ENCODE measurements at places on chromosomes 2 and 18. TPM values are rescaled to one million over a fixed set of nuclear protein-coding genes. Genes with fewer than 3 reads are reported as not detected.

Gene MARCO
- 4.8 TPM for total RNA-seq

Gene ERFE
- total RNA-seq: 1.8 TPM

Gene NEU4
- 0.49 TPM for total RNA-seq

DNA sequence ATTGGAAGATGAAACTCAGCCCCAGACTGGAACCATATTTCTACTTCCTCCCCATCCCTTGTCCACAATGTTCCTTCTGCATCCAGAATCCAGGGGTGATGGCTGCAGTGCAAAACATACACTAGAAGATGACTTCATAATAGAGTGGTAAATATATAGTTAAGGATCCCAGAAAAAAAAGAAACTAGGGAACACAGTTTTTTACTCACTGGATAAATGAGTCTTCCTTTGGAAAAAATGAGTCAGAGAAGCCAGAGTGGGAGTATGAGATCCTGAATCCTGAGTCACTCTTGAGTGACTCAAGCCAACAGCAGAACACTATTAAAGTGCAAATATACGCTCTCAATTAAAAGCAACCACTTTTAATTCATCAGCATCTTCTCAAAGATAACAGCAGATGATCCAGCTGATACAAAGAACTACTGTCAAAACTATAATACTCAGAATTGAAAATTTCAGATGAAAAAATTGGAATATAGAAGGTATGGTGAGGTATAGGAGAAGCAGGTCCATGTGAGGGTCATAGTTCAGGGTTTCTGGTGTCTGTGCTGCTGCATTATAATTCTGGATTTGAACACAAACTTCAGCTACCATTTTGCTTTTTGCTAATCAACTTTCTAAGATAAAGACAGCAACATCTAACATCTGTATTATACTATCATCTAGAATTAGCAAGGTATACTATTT, 987.2 kb upstream of the CDH2 start:
- no peak for DNase-seq

Gene IL1B
- total RNA-seq: 3.5 TPM

GRCh38 chr2:38214209-38214717, 138.3 kb upstream of the CYP1B1 start:
- DNase-seq: no peak

DNA sequence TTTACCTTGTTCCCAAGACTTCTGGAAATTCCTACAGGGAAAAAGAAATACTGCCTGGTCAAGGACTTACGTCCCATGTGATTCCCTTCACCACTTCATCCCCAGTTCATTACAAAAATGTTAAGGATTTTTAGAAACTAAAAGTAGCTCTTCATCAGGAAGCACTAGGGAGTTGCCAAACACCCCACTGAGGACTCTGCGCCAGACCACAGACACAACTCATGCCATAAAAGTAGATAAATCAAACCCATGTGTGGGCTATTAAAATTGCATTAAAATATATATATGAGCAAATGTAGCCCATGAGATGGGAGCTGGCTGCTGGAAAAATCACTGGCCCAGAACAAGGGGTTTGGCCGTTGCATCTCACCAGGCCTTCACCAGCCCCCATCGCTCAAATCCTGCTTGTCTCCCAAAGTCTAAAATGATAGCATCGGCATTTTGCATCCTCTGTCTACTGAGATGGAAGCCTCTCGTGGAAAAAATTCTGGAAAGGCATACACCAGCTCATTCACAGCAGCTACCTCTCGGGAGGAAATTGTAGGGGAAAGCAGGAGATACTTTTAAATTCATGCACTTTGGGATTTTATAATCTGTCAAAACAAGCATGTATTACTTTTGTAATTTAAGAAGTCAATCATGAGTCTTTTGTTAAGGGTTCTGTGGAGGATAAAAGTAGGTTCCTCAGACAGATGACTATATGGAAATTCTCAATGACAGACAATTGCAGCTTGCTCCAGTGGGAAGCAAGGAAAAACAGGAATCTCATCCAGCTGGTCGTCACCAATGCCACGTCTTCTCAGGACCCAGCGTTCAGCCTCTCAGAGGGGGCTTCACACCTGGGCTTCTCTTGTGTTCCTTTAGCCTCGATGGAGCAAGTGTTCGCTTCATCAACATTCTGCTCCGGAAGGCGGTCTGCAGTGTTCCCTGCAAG, 113.9 kb downstream of the MREG start:
- DNase-seq: no peak

Gene PLEK
- total RNA-seq: 3.7 TPM

Gene IL1R1
- 93.3 TPM for total RNA-seq

DNA sequence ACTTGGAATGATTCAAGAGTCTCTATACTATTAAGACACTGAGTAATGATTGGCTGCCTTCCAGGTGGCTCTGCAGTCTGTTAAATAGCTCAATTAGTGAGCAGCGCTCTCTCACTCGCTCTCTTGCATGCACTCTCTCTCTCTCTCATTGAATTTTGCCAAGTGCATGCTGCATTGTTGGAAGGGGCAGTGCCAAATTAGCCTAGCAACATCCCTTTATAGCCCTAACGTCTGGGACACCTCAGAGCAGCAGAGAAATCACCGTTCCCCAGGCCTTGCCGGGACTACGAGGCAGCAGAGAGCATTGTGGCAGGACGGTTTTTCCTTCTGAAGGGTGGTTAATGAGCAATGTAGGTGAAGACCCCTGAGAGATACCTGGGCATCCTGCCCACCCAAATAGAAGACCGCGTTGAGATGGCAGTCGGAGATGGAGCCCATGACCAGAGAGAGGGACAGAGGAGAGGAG, 447.6 kb upstream of the POU3F3 start:
- no peak for DNase-seq

DNA sequence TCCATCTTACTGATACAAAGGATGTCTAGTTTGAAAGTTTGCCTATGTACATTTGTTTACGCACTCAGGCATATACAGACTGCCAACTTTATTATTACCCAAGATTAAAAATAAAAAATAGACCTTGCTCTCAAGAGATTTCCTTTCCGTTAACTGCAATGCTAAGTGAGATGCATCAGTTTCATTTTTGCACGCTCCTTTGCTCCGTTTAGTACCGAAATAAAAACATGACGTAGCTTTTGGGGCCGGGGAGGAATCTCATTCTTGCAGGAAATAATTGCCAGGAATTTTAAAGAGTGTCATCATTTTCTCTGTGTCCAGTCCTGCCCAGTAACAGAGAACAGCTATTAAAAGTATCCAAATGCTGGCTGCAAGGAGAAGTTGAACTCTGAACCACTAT, 169.5 kb downstream of the SLC8A1 start:
- DNase-seq: no peak

DNA sequence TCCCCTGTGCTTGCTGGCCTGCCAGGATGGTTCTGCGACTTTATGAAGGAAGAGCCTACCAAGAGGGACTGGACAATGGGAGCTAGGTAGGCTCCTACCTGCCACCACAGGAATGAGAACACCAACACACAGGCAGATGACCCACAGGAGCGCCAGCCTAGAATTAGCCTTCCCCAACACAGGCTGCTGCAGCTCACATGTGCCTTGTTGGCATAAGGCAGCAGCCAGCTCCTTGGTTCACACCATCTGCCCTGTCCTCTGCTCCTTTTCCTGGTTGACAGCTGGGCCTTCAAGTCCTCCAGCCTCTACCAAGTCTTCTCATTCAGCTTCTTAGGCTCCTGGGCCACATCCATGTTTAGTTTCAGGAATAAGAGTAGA, 705.4 kb upstream of the RAB6C start:
- no peak for DNase-seq

DNA sequence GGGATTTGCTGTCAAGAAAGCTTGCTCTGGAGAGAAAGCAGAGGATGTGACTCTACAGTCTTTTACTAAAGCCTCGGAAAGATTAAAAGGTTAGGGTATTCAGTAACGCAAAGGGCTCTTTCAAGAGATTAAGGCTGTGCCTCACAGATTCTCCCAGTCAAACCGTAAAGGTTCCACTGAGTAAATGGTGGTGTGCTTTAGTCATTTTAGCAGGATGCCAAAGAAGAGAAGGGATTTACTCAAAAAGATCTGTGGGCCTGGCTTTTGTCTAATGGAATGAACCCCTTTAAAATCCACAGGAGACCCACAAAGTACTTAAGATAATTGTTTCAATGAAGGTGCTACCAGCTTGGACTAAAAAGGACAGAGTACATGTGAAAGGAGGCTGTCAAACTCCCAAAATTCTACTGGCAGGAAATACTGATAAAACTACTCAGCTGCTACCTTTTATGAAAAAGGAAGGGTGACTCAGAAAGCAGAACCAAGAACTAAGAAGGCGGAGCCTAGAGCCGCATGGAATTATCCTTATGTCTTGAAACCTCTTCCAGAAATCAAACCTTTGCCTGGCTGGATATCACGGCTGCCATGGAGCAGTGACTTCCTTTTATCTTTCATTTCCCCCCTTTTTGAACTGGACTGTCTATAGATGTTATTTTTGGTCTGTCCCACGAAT, 670.2 kb upstream of the ZEB2 start:
- DNase-seq: no peak

DNA sequence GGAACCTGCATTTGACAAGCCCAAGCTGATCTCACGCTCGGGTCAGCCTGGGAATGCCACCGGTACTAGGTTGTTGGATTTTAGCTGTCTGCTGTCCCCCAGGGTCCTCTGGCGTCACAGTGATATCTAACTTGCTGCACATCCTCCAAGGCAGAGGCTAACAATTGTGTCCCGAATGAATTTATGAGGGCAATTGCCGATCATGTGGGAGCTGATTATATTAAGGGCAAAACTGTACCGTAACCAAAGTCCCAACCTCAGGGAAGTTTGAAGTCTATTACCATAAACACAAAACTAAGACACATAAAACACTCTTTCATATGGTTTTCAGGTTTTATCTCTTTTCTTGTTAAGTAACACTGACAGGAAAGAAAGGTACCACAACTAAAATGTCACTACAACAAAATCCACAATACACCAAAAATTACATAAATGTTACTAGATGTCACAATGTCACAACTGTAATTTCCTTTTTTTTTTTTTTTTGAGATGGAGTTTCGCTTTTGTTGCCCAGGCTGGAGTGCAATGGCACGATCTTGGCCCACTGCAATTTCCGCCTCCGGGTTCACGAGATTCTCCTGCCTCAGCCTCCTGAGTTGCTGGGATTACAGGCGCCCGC, 6.7 kb downstream of the UXS1 start:
- DNase-seq: no peak

GRCh38 chr2:100427627-100428258, 10.3 kb upstream of the CHST10 start:
- DNase-seq: peak; percentile 52

- no peak for DNase-seq
These were observed 22.0 kb downstream of the HYCC2 start for GRCh38 chr2:201049455-201049854.

DNA sequence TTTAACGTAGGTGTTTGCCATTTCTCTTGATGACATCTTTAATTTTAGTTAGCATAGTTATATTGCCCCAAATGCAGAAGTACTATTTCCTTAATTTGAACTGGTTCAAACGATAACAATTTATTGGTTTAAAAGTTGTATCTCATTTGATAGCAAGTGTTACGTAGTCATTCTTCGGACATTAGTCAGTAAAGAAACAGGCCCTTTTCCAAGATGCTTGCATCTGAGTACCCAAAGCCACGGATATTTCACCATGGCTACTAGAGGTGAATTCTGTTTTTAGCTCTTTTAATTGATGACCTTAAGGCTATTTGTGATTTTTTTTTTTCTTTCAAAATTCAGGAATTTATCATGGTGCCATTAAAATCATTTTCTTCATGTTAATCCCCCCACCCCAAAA, 32.1 kb downstream of the GLS start:
- no peak for DNase-seq

Gene TCF23
- total RNA-seq: 0.42 TPM
